ENCODE measurements at places on chromosomes 1 and 21.

GRCh38 chr1:55542901-55543504 is 327.8 kb upstream of the USP24 start:
- no peak for DNase-seq

DNA sequence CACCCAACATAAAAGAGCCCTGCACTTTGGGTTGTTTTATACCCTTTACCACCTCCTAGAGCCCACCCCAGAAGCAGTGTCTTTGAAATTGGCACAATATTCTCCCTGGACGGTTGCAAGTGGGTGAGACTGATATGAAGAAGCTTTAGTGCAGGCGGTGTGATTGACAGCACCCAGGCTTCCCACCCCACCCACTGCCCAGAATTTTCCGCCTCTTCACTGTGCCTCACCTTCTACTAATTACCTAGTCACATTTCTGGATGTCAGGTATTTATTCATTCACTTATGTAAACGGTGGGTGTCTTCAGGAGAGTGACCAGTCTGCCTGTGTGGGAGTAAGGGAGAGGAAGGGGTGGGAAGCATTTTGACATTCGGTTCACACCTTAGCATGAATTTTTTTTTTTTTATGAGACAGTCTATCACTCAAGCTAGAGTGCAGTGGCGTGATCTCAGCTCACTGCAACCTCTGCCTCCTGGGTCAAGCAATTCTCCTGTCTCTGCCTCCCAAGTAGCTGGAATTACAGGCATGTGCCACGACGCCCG is 1.7 kb upstream of the FAM89A start:
- DNase-seq, result no peak

DNA sequence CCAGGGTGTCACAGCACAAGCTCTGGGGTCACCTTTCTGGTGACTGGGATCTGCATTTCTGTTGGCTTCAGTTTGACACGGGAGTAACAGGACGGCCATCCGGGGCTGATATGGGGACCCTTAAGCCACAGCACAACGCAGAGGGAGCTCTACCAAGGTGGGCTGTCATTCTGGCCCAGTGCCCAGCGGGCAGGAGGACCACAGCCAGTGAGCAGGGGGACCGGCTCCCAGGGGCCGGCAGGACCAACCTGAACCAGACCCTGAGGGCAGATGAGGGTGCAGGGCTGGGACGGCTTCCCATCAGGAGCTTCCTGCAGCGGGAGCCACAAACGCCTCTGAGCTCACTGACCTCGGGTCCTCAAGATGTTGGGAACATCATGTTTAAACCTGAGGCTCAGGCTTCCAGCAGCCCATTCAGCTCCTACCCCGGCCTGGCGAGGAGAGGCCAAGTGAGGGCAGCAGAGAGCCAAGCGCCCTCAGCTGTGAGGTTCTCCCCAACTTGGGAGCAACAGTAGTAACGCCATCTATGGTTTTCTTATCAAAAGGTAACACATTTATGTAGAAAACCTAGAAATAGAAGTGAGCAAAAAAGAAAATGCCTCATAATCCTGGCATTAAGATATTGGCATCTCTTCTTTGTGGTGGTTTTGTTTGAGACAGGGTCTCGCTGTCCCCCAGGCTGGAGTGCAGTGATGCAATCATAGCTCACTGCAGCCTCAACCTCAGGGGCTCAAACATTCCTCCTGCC is 26.8 kb downstream of the TMEM201 start:
- no peak for DNase-seq

- DNase-seq, result no peak
Measured at GRCh38 chr1:229058729-229059128, 212.2 kb upstream of the RAB4A start.

GRCh38 chr1:90952906-90953305 is 68.9 kb downstream of the ZNF644 start:
- DNase-seq, result no peak

- no peak for DNase-seq
Measured at GRCh38 chr21:38956856-38957571, 151.3 kb downstream of the ETS2 start.

DNA sequence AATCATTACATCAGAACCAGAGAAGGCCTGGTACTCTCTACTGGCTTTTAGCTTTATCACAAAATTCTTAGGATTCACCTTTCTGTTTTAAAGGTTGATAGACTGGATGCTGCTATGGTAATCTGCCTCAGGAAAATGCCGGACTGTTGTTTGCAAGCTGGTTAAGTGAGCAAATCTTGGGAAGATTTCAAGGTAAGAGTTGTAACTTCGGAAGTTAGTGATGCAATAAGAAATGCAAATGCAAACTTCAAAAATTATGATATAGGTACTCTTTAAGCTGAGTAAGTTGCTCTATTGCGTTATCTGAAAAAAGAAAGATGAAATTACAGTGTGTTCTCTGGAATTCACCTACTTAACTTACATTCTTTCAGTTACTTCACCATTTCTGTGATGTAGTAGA is 4.4 kb upstream of the SLC16A1 start:
- DNase-seq, result no peak

DNA sequence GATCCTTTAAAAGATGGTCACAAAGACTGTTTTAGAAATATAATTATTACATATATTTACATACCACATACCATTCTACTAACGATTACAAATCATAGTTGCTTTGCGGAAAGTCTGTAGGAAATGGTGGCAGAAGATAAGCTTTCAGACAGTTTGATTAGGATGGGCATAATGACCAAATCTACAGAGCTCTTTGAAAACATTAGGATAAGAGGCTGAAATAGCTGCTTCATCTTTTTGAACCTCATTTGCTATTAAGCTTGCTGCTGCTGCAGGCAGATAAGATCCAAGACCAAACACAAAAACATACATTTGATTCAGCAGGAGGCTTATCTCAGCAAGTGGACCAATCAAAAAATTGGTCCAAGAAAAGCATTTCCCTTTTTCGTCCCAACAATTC is 47.1 kb downstream of the DDAH1 start:
- no peak for DNase-seq

DNA sequence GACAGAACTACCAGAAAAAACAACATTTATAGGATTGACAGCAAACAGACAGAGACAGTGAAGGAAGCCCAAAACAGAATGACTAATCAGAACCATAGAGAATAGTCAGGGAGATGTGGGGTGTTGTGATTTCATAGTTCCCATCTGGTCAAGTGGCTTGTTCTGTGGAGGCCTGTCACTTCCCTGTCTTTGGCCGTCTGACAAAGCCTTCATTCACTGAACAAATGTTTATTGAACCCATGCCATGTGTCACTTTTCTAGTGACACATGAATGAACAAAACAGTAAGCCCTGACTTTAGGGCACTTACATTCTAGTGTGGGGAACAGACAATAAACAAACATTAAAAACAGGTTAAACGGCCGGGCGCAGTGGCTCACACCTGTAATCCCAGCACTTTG is 3.2 kb upstream of the SRRM1 start:
- no peak for DNase-seq

DNA sequence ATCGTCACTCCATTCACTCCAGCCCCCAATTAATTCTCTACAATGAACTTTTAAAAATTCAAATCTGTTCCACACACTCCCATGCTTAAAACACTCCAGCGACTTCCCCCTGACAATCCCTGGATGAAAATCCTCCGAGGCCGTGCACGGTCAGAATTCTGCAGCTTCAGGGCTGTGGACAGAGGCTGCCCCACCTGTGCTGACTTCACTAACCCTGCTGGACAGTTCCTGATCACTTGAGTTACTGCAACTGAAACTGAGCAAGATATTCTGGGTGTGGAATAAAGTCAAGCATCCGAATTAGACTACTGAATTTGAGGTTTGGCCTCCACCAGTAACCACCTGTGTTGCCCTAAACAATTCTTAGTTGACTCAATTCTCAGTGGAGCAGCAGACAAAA is 1.0 kb upstream of the JAK1 start:
- DNase-seq, result no peak

DNA sequence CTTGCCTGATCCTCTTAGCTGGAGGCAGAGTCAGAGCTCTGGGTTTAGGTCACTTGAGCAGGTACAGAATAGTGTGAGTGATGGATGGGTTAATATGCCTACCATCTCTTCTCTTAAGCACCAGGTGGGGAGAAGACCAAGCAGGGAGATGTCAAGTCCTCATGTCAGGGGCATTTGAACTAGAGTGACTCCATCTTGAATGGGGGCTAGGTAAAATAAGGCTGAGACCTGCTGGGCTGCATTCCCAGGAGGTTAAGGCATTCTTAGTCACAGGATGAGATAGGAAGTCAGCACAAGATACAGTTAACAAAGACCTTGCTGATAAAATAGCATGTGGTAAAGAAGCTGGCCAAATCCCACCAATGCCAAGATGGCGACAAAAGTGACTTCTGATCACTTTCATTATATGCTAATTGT is 77.4 kb upstream of the BTG3 start:
- DNase-seq, result no peak

GRCh38 chr1:110928191-110928590 is 35.5 kb downstream of the LRIF1 start:
- no peak for DNase-seq

- peak; percentile 17 for DNase-seq
Measured at GRCh38 chr1:40039245-40039756, 1.2 kb upstream of the CAP1 start.

GRCh38 chr1:68542586-68542985 is 45.7 kb upstream of the DEPDC1 start:
- DNase-seq, result no peak

All from thoracic aorta (tissue), 2 donors.